ENCODE measurements at places on chromosomes 11 and 22. TPM values are rescaled to one million over a fixed set of nuclear protein-coding genes. Genes with fewer than 3 reads are reported as not detected.

- DNase-seq, result no peak
These were observed 19.0 kb downstream of the MPPED2 start for GRCh38 chr11:30567120-30567519.

DNA sequence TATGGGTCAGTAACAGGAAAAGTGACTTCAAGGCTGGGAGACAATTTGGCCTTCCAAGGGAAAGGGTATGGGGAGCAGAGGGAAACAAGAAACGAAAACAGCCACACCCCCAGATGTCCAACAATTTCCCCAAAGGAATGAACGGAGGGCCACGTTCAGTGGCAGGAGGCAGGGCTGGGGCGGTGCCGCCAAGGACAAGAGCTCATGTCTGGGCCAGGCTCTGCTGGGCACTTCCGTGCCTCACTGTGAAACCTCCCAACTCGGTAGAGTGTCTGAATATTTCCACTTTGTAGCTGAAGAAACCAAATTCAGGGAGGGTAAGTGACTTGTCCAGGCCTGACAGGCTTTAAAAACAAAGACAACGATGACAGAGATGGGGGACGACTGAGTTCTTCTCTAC is 11.9 kb downstream of the IFT27 start:
- DNase-seq, result no peak

The HBG1 gene
- total RNA-seq, result not detected

The ZP1 gene
- not detected for total RNA-seq

The FOSL1 gene
- 11.4 TPM for total RNA-seq

All from fibroblast of the aortic adventitia (primary cell).